Hypothalamus (tissue), 51 donors: ENCODE measurements at places on chromosomes 3 and 15.

DNA sequence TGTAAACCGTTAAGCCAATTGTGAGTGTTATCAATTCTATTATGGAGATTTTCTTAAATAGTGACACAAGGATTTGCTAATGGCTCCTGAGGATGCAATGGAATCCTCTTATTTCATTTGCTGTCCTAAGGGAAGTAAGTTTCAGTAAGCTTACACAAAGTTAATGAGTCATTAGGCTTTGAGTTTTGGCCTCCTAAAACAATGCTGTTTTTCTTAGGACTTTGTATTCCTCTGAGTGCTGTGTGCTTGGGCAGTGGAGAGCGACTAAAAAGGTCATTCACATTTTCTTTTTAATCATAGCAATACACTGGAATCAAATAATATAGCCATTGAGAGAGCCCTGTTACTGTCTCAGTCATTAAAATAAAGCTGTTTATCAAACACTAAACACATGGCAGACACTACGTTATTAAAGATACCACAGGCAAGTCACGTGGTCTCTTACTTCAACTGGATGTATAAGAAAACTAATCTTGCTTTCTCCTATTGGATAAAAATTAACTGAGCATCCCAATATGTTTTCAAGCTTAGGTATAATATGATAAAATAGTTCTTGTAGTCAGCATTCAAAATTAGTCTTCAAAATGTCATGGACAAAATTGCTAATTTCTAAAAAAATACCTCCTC, 290.8 kb downstream of the NLGN1 start:
- DNase-seq: no peak

GRCh38 chr3:157948605-157949383, 157.4 kb downstream of the SHOX2 start:
- DNase-seq: no peak

GRCh38 chr3:14766428-14767244, 52.1 kb upstream of the FGD5 start:
- DNase-seq: no peak

GRCh38 chr3:61008998-61009380, 242.3 kb downstream of the FHIT start:
- DNase-seq: no peak

DNA sequence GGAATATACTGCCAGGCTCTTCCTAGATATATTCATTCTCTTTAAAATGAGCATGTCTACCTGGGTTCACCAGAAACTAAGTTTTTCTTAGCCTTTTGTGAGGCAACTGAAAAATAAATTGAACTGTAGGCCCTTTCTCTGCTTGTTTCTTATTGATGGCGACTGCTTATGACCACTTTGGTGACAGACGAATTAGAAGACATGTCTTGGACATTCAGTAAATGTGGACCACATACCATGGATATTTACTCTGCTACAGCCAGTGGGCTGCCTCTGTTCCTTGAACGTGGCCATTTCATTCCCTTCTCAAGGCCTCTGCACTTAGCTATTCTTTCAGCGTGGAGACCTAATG, 603 bp upstream of the SELENOK start:
- DNase-seq: no peak

DNA sequence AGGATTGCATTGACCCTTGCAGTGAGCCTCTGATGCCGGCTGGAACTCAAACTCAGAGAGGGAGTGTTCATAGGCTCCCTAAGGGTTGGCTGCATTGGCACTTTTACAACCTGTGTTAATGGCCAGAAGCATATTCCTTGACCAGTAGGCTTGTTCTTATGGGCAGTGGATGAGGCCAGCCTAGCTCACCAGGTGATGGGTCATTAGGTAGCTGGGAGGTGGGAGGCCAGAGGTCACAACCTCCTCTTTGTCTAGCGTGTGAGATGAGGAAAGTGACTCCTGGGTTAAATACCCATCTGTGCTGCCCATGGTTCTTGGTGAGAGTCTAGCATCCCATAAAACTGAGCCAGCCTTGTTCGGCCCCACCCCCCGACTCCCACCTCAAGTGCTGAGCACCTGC, 275.7 kb upstream of the CTNNB1 start:
- no peak for DNase-seq

- no peak for DNase-seq
Observed at GRCh38 chr15:39778021-39778420, 4.6 kb downstream of the FSIP1 start.

- DNase-seq: peak; percentile 55
Observed at GRCh38 chr15:66603301-66604179, 37.7 kb upstream of the LCTL start.

- DNase-seq: no peak
Observed at GRCh38 chr3:4232798-4233197, 70.4 kb upstream of the SETMAR start.

GRCh38 chr15:60889006-60889405, 340.1 kb downstream of the RORA start:
- DNase-seq: no peak

DNA sequence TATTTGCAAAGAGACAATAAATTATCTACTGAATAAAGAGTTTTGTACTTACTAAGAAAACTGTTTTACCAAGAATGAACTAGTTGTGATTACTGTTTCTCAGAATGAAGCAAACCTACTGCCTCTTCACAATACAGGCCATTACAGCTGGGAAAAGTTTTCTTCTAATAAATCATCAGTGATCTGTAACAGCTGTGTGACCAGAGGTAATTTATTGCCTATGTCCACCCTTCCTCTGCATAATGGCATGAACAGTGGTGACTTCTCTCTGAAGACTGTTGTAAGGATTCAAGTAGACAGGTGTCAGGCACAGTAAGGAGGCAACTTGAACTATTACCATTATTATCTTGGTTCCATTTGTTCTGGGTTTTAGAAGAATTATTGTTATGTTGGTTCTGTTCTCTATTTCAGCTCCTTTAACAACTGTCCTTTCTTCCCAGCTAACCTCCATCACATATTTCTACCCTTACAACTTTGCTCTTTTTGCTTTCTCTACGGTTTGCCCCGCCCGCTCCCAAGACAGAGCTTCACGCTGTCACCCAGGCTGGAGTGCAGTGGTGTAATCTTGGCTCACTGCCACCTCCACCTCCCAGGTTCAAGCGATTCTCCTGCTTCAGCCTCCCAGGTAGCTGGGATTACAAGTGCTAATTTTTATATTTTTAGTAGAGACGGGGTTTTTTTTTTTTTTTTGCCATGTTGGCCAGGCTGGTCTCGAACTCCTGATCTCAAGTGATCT, 51.5 kb downstream of the PRKAR2A start:
- no peak for DNase-seq

DNA sequence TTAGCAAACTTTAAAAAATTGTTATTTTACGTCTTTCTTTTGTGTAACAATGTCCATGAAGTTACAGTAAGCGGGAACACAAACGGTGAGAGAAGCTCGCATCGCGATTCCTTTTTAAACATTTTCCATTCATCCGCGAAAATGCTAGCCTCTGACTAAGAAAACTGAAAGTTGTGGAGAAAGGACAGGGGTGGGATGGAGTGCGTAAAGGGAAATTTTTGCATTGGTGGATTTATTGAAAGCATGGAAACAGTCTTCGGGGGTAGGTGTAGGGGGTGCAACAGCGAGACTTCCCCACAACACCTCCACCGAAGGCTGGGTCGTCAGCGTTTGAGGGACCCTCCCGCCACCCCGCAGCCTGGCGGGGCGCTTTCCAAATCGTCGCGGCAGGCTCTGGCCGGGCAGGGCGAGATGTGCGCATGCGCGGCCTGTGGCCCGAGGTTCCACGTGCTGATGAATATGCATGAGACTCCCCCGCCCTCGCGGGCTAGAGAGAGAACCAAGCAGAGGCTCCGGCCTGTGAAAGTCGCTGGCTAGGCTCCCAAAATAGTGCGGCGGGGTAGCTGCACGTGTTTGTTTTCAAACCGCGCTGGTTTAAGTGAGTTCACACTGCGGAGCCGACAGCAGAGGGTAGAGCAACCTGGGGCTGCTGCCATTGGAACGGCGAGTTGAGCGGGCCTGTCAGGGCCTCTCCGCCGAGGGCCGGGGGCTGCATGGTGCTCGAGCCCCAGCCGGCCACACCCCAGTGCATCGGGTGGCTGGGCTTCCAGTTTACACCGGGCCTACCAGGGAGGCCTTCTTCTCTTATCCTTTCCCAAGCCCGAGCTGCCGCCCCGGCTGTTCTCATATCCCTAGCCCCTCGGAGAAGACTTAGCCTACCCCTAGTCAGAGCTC, 9.9 kb downstream of the ZIC1 start:
- DNase-seq: peak; percentile 76

GRCh38 chr3:155356594-155357370, 63.3 kb upstream of the STRIT1 start:
- no peak for DNase-seq

GRCh38 chr15:77474310-77474988, 53.8 kb downstream of the HMG20A start:
- no peak for DNase-seq

- no peak for DNase-seq
Observed at GRCh38 chr15:44471885-44472455, 44.5 kb downstream of the CTDSPL2 start.

GRCh38 chr3:50559702-50560101, 7.8 kb downstream of the C3orf18 start:
- no peak for DNase-seq

- no peak for DNase-seq
Observed at GRCh38 chr3:108420926-108421325, 89.5 kb downstream of the MYH15 start.

DNA sequence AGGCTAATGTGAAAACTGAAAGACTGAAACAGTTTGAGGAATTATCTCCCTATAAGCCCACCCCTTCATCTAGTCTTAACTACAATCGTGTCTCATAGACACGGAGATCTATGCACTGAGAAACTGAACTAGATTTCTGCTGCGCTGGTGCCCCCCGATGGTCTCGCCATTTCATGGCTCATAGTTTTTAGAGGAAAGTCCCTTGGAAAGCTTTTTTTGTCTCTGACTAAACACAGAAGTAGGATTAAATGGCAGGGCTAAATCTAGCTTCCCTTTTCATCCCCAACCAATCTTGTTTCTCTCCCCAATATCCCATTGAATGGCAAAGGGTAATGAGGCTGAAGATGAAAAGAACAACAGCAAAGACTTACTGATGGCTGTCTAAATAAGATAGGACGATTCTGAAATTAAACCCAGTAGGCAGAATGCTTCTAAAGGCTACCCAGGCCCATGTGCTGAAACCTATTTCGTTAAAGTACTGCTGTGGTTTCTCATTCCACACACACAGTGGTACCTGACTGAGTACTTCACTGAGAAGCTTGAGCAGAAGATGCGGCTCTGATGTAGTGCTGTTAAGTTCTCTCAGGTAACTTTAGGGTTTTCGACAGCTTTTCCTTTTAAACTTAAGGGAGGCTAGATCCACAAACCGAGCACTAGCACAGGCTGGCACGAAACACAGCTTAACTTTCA, 142.7 kb downstream of the GADL1 start:
- DNase-seq: no peak

DNA sequence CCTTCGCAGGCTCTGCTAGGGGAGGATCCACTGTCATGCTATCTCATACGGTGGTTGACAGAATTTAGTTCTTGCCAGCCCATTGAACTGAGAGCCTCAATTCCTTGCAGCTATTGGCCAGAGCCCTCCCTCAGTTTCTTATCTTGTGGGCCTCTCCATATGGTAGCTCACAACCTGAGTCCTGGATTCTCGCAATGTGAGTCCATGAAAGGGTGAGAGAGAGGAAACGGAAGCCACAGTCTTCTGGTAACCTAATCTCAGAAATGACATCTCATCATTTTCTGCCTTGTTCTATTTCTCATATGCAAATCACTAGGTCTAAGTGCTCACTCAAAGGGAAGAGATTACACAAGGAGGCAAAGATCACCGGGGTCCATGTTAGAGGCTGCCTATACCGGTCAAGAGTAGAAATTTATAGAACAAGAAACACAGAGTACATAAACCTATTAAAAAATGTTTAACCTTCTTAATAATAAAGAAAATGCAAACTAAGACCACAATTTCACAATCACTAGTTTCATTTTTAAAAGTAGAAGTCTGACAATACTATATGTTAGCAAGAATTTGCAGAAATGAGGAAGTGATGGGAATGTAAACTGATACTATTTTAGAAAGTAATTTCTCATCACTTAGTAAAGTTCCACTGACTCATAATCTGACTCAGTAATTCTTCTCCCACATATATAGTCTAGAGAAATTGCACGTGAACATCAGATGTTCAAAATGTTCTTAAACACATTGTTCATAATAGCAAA, 378.4 kb upstream of the AGTR1 start:
- no peak for DNase-seq

GRCh38 chr3:130609166-130609979, 92.4 kb downstream of the COL6A6 start:
- no peak for DNase-seq

DNA sequence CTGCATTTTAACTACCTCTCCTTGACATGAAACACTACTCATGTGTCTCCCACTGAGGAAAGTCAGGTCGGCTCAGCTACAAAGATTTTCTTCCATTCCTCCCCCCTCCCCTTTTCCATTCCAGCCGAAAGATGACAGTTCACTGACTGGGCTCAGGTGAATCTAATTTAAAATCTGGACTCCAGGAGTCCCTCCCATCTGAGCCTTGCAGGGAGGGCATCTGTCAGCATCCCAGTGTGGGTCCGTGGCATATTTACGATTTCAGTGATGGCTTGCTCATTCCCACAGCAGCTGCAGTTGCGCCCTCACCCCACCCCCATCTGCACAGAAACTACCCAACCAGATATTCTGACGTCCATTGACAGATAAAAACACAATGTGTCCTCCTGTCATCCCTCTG, 153.7 kb upstream of the ARRDC4 start:
- no peak for DNase-seq

GRCh38 chr3:50926868-50927267, 252.1 kb downstream of the DOCK3 start:
- no peak for DNase-seq

- DNase-seq: no peak
Observed at GRCh38 chr3:72213296-72214065, 428.5 kb upstream of the PROK2 start.

DNA sequence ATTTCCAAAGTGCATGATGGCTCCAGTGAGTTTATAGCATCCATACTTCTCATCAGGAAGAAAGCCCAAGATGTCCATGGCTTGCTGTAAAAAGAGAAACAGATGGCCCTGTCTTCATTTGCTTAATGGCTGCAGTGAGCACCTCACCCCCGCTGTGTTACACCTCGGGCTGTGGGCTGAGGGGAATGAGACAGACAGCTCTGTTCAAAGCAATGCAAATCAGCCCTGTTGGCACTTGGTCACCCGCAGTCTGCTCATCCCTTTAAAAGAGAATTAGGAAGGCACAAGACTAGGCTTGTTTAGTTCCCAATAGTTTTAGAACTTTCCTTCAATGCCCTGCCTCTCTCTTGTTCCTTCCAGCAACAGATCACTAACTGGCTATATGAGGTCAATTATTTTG, 25.2 kb downstream of the MYH15 start:
- no peak for DNase-seq

- DNase-seq: no peak
Observed at GRCh38 chr3:139957844-139958243, 22.9 kb downstream of the CLSTN2 start.

DNA sequence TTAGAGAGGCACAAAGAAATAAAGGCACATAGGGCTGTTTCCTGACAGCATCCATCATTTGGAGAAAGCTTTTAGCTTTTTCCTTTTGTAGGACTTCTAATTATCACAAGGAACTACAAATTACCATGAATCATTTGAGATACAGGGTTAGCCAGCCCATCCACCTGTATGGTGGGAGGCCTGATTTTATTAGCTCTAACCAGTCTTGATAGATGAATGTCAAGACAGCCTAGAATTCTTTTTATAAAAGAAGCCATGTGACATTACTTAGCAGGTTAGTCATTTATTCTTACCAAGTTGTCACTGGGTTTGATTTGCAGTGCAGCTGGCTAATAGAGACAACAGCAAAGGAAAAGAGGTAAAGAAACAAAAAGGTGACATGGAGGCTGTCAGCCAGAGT, 618.1 kb downstream of the ZNF385D start:
- DNase-seq: no peak

- no peak for DNase-seq
Observed at GRCh38 chr3:16609927-16610580, 4.8 kb upstream of the DAZL start.
